ENCODE measurements at places on chromosomes 6 and 20.
A peak's percentile ranks its signal among the peaks of the same experiment; 100 is the strongest.

- no peak for DNase-seq
These were observed 58.4 kb downstream of the ANKEF1 start for GRCh38 chr20:10093087-10093591.

- DNase-seq, result no peak
These were observed 4.7 kb upstream of the MAP3K4 start for GRCh38 chr6:160986851-160987250.

GRCh38 chr6:84508981-84509380, 255.4 kb downstream of the TBX18 start:
- DNase-seq, result no peak

GRCh38 chr20:53829724-53830521, 236.3 kb upstream of the ZNF217 start:
- peak; percentile 62 for DNase-seq

DNA sequence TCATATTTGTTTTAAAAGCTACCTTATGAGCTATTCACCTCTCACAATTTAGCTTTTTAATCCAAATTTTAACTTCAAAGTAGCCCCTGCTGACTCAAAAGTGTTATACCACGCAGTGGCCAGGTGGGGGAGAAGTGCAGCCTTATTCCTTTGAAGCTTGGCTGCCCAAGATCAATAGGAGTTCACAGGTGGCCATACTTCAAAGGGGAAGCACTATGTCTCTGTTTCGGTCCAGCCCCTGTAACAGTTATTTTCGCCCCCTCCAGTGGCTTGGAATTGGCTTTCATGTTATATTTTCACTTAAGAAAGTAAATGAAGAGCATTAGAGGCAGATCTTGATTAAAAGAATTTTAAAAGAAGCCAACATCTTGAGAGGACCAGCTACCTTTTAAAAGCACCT, 608.4 kb downstream of the EPHA7 start:
- no peak for DNase-seq

- no peak for DNase-seq
These were observed 1.5 kb downstream of the SLC29A1 start for GRCh38 chr6:44224965-44225305.

DNA sequence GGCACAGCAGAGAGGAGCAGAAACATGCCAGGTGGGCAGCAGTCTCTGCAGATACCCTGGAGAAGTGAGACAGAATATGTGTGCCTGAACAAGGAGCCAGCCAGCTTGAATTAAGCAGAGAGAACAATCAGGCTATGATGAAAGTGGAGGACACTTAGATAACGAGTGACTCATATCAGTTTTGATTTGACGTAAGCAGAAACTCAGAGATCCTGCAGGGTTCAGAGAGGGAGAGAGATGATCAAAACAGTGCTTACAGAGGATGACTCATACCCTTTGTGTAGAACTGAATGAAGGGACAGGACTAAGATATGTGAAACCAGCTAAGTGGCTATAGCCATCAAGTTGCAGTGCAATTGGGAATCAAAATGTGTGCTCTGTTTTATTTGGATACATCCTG, 300.7 kb downstream of the TENT5A start:
- DNase-seq, result no peak

DNA sequence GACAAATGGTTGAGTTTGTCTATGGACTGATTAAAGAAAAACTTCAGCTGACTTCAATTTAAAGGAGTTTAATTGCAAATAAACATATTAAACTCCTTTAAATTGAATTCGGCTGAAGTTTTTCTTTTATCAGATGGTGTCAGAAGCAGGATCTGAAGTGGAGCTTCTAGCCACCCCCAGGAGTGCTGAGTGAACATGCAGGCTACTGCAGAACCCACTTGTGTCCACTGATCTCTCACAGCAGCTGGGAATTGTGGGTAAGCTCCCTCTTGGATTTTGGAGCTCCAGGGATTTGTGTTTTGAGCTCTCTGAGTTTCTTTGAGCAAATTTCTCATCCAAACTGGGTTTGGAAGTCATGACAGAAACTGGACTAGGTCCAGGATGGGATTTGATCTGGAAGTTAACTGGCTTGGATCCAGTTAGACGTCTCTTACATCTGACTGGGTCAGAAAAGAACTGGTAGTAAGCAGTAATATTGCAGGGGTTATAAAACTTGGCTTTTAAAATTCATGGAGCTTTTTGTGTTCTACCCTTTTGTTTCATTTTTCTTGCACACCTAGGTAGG, 95.8 kb upstream of the UST start:
- DNase-seq, result no peak

DNA sequence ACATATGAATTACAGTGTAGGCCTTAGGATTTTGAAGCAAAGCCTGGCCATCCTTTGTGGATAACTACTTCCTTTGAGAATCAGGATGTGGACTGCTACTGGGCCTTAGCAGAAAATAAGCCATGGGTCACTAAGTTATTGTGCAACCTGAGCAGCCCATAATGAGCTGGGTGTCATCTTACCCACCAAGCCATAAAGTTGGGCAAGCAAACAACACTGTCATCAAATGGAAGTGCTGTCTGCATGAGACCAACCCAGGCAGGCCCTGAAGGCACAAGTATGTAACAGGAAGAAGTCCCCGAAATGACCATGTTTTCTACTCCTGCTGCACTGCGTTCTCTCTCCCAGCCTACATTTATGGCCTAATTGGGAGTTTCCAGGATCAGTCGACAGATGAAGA, 205.6 kb upstream of the GGTLC1 start:
- DNase-seq, result no peak

All from spinal cord (tissue), 10 donors.